ENCODE measurements at places on chromosomes 7 and 10.

- no peak for DNase-seq
Measured at GRCh38 chr10:51905032-51905431, 205.6 kb upstream of the CSTF2T start.

DNA sequence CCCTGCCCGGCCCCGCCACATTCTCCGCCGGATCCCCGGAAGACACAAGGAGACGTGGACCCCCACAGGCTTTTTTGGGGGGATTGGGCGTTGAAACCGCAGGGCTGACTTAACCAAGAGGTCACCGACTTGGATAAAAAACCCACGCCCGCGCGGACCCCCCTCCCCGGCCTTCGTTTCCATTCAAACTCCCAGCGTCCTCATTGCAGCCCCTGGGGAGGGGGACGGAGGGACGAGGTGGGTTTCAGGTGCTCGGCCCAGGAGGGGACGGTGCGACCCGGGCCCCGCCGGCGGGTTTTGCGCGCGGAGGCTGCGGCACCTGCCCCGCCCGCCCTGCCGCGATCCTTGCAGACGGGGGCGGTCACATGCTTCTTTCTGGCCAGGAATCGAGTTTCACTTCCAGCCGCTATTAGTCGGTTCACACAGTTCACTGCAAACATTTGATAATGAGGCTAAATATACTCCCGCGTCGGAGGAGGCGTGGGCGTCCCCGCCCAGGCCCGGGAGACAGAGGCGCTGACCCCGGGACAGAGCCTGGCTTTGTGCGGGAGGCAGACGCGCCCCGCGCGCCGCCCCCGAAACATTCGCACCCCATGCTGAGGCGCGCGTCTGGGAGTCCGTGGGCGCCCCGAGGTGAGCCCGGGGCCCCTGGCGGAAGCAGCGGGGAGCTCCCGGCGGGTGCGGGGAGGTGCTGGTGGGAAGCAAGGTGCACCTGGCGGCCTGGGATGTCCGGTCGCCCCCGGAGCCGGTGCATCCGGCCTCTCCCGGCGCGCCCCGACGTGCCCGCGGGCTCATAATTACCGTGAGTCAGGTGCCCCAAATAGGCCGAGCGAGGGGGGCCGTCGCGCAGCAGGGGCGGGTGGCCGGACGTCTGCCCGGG, 2.7 kb upstream of the PDGFA start:
- peak; percentile 63 for DNase-seq

DNA sequence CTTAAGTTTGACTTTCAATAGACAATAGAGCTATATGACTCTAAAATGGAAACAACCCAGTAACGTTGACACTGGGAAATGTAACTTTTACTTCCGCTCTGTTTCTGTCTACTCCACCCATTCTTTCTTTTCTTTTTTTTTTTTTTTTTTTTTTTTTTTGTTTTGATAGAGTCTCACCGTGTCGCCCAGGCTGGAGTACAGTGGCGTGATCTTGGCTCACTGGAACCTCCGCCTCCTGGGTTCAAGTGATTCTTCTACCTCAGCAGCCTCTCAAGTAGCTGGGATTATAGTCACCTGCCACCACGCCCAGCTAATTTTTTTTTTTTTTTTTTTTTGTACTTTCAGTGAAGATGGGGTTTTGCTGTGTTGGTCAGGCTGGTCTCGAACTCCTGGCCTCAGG, 13.9 kb downstream of the PRSS2 start:
- no peak for DNase-seq

DNA sequence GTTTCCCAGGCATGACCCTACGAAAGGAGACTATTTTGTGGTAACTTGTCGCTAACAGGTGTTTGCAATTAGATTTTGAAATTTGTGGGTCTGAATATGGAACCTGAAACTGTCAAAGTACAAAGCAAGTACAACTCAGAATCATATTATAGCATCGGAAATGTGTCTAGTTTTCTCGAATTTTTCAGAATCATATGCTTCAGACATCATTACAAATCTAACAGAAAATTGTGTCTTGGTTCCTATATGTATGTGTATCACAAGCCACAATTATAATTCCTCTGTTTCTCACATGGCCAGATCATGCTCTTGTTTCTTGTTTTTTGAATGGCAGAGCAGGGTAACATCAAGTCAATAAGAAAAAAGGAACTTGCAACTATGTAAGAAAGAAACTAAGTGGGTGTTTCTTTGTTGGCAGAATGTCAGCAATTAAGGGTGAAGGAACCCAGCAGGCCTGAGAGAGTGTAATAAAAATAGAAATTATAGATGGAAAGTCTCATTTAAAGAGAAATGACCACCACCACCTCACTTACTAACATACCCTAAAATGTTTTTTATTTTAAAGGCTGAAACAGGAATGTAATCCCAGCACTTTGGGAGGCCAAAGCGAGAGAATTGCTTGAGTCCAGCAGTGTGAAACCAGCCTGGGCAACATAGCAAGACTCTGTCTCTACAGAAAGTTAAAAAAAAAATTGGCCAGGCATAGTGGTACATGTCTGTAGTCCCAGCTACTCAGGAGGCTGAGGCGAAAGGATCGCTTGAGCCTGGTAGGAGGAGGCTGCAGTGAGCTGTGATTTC, 51.3 kb downstream of the PRTFDC1 start:
- DNase-seq: no peak

DNA sequence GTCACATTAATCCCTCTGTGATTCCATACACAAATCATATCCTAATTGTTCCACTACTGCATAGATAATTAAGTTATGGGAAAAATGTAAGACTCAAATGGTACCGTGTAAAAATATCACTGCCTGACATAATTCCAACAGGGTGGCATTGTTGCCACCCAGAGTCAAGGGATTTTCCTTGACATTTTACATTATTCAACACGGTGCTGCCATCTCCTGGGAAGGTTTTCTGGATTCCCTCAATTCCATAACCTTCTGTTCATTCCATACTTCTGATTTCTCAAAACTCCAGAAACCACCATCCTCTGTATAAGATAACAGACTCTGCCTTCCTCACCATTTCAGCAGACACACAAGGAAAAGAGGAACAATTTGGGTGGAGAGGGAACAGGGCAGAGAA, 495.9 kb downstream of the XPNPEP1 start:
- no peak for DNase-seq

- DNase-seq: no peak
Measured at GRCh38 chr10:82628373-82628772, 753.4 kb downstream of the NRG3 start.

DNA sequence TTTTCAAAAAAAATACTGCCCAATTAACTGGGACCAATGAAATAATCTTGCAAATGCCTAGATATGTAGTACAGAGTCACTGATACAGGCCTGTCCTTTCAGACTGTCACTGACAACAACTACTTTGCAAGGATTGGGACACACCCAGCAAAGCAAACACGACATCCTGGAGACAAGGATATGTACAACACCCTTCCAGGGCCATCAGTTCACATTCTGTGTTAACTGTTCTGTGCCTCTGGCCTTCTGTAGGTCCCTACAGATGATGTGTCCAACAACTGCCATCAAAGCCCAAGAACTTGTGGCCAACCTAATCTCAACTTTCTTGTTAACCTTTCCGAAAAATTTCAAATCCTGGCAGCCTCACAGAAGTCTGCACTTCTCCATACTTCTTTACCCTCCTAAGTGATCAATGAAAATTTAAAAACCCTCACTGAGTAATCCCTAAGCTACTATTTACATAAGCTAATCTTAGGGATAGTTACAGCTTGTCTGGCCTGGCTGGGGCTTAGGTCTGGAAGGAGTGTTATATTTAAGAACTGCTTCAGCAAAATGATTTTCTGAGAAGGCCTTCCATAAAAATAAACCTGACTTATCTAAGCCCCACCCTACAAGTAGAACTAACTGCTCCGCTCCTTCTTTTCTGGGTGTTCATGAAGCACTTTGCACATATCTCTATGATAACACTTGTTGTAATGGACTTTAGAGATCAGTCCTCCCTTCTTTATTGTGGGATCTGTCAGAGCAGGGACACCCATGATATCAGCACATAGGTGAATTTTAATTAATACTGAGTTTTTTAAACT, 21.0 kb downstream of the COBL start:
- DNase-seq: no peak

- DNase-seq: no peak
Measured at GRCh38 chr7:78642751-78643150, 810.7 kb downstream of the MAGI2 start.

GRCh38 chr10:107028236-107028635, 136.3 kb downstream of the SORCS1 start:
- DNase-seq: no peak

DNA sequence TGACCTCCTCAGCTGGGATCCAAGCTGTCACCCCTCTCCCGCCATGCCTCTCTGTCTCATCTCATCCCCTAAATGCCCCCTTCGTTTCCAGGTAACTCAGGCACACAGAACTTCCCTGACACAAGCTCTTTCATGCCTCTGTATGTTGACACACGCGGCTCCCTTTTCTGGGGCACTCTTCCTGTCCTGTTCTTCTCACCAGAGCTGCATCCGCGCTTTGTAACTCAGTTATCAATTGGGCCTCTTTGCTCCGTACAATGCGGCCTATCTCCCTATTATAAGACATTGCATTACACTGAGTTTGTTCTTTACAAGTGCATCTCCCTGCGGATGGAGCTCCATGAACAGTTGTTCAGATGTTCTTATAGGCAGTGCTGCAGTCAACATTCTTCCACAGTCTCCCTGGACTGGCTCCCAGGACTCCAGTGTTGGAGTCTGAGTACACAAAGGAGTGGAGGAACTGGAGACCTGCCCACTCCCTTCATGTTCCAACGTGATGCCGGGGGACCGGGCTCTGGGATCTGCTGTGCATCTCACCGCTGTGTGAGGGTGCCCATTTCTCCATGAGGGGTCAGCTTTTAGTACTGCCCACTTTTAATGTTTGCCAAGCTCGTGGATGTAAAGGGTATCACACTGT, 56.9 kb upstream of the TNS3 start:
- no peak for DNase-seq

- DNase-seq: no peak
Measured at GRCh38 chr10:22228167-22228938, 10.5 kb upstream of the EBLN1 start.

DNA sequence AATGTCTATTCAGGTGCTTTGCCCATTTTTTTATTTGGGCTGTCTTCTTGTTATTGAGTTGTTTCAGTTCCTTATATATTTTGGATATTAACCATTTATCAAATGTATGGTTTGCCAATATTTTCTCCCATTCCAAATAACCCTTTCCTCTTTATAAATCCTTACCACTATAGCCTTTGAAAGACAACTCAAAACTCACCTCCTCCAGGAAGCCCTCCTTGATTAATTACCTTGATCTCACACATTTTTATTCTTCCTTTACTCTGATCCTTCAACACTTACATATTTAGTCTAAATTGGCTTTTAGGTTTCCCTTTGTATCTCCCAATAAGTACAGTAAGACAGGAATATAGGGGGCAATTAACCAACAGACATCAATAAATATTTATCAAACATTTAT, 42.9 kb downstream of the NRCAM start:
- no peak for DNase-seq

- no peak for DNase-seq
Measured at GRCh38 chr10:79079490-79080355, 11.0 kb downstream of the ZMIZ1 start.

- DNase-seq: no peak
Measured at GRCh38 chr10:92011560-92012214, 88.1 kb downstream of the BTAF1 start.

DNA sequence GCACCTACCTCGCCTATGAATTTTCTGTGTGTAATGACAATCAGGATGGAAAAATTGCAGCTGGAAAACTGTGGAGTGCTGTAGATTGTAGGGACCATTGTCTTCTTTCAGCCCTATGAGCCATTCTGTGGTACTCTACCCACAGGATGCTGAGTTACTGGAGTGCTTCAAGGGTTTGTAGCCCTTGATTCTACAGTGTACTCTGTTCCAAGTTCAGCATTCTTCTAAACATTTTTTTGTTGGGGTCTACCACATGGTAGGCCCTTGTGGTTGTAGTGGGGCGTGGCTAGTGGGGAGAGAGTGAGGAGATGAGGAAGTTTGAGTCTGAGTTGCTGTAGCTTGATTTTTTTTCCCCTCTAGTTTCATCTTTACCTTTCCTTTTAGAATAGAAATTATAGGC, 33.5 kb downstream of the REEP3 start:
- DNase-seq: no peak

GRCh38 chr7:41051535-41051934, 651.4 kb downstream of the INHBA start:
- DNase-seq: no peak

- DNase-seq: no peak
Measured at GRCh38 chr7:149238051-149238450, 1.4 kb upstream of the ZNF212 start.

GRCh38 chr7:664997-665735, 61.3 kb upstream of the DNAAF5 start:
- no peak for DNase-seq

GRCh38 chr7:157445246-157445955, 108.6 kb downstream of the DNAJB6 start:
- no peak for DNase-seq

GRCh38 chr7:43294080-43294630, 181.7 kb downstream of the HECW1 start:
- DNase-seq: no peak

- peak; percentile 47 for DNase-seq
Measured at GRCh38 chr10:122051609-122052385, 62.8 kb downstream of the TACC2 start.

- no peak for DNase-seq
Measured at GRCh38 chr7:25083201-25083600, 41.9 kb downstream of the CYCS start.

DNA sequence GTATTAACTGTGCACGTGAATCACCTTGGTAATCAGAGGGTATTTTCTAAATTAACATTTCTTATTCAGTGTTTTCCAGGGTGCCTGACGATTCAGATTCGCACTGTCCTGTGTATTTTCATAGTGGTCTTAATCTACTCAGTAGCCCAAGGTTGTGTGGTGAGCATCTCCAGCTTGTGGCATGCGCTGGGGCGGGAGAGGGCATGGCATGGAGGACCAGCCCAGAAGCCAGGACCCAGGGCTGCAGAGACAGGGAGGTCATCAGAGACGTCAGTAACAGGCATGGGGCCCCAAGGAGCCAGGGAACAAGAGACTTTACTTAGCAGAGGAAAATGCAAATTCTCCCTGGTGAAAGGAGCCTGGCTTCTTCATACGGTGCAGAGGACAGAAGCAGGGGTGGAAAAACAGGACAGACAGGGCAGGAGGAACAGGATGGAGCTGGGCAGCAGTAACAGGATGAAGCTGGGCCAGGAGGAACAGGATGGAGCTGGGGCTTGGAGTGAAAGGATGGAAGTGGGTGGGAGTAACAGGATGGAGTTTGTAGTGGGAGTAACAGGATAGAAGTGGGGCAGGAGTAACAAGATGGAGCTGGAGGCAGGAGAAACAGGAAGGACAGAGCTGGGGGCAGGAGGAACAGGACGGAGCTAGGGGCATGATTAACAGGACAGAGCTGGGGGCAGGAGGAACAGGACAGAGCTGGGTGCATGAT, 110.9 kb downstream of the ADCY1 start:
- no peak for DNase-seq

GRCh38 chr7:159017741-159018140, 126.9 kb downstream of the VIPR2 start:
- no peak for DNase-seq

DNA sequence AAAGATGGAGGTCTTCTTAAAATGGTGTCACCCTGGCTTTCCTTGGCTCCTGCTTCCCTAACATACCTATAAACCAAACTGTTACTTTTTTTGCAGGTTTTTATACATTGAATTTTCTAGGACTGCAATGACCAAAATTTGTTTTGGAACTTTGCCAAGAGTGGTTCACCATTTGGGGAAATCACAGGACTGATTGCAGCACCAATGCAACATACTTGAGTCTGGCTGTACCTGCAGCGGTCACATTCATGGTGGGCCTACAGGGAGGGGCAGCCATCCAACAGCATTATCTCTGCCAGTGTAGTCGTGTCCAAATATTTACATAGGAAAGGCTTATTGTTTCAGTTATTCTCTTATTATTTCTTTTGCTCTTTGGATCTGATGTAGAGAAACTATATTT, 69.0 kb downstream of the HACD1 start:
- no peak for DNase-seq
